GM18507 (cell line): ENCODE measurements at places on chromosomes 16 and 17.

- no peak for DNase-seq
Observed at GRCh38 chr16:75246504-75247205, 4.8 kb downstream of the BCAR1 start.

DNA sequence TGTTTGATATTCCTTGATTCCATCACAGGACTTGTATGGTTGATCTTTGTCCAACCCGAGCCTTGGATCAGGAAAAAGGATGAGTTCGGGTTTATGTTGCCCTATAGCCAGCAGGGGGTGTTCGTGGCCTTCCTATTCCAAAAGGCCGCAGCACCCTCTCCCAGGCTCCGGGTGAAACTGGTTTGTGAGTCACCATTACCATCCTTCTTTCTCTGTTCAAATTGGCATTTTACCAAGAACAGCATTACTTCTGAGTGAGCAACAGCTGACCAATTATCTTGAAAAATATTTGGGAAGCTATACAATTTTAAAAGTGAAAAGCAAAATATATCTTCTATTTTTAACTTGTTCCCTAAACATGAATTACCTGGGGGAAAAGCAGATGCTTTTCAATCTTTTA, 24.3 kb upstream of the KRT20 start:
- DNase-seq: peak; percentile 32

DNA sequence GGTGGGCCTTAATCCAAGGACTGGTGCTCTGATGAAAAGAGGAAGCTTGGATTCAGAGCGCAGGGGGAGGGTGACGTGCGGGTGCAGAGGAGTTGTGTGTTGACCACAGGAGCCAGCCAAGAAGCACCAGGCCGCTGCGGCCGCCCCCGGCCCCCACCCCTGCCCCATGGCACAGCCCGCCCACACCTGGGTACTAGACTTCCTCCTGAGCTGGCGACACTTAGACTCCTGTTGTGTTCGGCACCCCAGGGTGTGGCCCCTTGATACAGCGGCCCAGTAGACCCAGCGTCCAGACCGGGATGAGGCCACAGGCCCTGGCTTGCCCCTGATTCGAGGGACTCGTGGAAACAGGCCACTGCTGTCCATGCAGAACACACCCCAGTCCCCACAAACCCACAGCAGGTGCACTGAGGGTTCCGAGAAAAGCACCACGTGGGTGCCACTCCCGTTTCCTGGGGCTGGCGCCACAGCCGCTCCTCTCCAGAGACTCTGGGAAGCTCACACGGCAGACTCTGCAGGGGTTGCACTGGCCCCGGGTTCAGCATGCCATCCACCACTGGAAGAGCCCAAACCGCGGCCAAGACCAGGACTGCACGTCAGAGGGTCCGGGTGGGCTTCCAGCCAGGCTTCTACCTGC, 5.7 kb upstream of the SNAI3 start:
- no peak for DNase-seq

DNA sequence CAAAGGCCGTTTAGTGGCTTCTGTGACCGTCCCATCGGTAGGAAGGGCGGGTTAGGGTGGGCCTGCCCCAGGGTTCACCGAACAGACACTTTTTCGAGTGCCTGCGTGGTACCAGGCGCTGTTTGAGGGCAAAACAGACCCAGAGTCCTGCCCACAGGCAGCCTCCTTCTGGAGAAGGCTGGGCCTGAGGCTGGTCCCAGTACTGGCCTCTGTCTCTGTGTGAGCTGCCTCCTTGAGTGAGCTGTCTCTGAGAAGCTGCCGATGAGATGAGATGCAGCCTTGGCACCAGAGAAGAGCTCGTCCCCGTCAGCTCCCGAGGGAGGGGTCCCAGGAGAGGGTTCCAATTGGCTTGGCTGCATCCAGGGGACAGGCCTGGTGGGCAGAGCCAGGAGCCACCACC, 53.1 kb downstream of the NKD1 start:
- DNase-seq: no peak

DNA sequence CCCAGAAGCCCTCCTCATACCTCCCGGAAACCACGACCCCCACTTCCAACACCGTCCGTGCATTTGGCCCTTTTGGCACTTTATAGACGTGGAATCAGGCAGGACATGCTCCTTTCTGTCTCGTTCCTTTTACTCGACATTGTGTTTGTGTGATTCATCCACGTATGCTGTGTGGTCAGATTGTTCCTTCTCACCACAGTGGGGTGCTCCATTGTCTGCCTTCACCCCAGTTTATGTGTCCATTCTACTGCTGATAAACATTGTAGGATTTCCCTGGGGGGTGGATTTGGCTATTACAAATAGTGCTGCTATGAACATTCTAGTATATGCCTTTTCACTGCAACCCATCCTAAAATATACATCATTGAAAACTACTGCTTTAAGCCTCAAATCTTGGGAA, 28.9 kb upstream of the RPH3AL start:
- no peak for DNase-seq

- no peak for DNase-seq
Observed at GRCh38 chr16:61834082-61834481, 202.2 kb downstream of the CDH8 start.

GRCh38 chr16:81429045-81429521, 15.5 kb upstream of the CMIP start:
- no peak for DNase-seq

GRCh38 chr17:41907185-41907556, 11.6 kb downstream of the ACLY start:
- no peak for DNase-seq
